ENCODE measurements at places on chromosomes 12 and 14. TPM values are rescaled to one million over a fixed set of nuclear protein-coding genes. Genes with fewer than 3 reads are reported as not detected.

TSPAN8 gene
- total RNA-seq = 0.68 TPM

FSCB gene
- not detected for total RNA-seq

AQP6 gene
- 0.77 TPM for total RNA-seq

TPH2 gene
- total RNA-seq = not detected

KCNA5 gene
- total RNA-seq = 94.8 TPM

CHFR gene
- total RNA-seq = 17.1 TPM

KRT77 gene
- total RNA-seq = not detected
